ENCODE measurements at places on chromosomes 2 and 18.

DNA sequence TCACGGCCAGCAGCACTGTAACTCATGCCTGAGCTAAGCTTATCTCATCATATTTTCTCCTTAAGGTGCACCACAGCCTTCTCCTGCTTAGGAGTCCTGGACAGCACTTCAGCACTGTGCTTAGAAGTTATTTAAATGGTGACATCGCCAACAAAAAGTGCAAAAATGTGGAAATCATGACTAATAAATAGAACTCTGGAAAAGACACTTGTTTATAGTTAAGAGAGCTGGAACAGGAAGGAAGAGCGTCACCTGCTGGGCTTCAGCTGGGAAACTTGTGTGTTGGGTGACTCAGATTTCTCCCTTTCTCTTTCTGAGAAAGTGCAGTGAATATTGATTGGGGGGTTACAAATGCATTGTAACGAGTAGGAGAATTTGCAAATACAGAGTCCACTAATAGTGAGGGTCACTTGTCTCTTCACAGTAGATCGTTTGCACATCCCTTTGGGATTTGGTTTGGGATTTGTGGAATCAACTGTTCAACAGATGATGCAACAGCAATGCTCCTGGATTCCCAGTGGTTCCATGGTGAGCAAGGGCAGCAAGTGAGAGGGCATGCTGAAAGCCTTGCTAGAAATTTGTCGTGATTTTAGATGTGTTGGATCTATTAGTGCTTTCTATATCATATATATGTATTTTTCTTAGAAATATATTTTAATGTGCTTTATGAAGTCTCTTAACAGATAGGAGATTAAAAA is 84.2 kb downstream of the DOK6 start:
- DNase-seq, result peak; percentile 81
- peaks cover 3% of the 10 kb centered on the region for H3K4me1 ChIP-seq
- H3K27ac ChIP-seq, result no peak overlapping the region
- H3K4me3 ChIP-seq, result no peak overlapping the region

DNA sequence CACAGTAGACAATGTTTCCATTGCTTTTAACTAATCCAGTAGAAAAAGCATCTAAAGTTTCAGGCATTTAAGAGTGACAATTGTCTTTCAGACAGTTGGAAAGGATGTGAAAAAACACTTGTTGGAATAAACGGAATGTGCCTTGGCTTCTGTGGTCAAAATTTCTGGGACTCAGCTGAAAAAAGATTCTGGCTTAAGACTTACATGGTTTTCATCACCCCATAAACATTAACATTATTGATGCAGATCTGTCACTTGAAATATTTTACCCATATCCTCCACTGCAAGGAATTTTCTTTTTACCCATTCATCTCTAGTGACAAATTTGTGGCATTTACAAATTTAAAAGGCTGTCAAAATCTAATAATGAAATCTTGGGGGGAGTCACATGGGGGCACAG is 166.0 kb downstream of the SRBD1 start:
- H3K4me1 ChIP-seq, result no peaks in the 10 kb centered on the region
- no peak for DNase-seq
- H3K27ac ChIP-seq, result no peak overlapping the region
- no peaks in the 10 kb centered on the region for H3K27me3 ChIP-seq
- no peaks in the 10 kb centered on the region for H3K36me3 ChIP-seq

- no peak overlapping the region for H3K4me3 ChIP-seq
- H3K36me3 ChIP-seq, result no peaks in the 10 kb centered on the region
- DNase-seq, result no peak
- H3K4me1 ChIP-seq, result no peaks in the 10 kb centered on the region
- H3K27ac ChIP-seq, result no peak overlapping the region
- H3K27me3 ChIP-seq, result peaks cover 6% of the 10 kb centered on the region
Observed at GRCh38 chr2:177629357-177630024, 236.9 kb downstream of the AGPS start.

GRCh38 chr2:6879011-6879410 is 1.4 kb downstream of the RSAD2 start:
- no peak for DNase-seq
- H3K4me1 ChIP-seq, result no peaks in the 10 kb centered on the region
- H3K27ac ChIP-seq, result no peak overlapping the region
- H3K36me3 ChIP-seq, result no peaks in the 10 kb centered on the region
- no peaks in the 10 kb centered on the region for H3K27me3 ChIP-seq
